ENCODE measurements at places on chromosomes 12 and 14.

DNA sequence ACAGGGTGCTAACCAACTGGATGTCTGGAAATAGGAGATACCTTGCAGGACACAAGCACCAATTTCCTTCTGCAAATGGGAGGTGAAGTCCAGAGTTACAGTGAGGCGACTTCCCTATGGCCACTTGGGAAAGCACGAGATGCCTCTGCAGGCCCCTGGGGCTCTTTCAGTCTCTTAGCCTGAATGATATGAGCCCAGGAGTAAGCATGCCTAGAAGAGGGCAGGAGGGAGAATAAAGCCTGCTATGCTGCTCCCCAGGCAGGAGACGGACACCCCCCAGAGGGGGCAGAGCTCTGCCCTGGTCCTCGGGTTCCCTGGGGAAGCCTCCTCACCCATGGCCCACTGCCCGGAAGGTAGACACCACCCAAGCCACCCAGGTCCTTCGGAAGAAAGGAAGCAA is 105.1 kb downstream of the GCH1 start:
- no peaks in the 10 kb centered on the region for H3K36me3 ChIP-seq
- DNase-seq = no peak
- no peak overlapping the region for H3K27ac ChIP-seq
- no peak overlapping the region for H3K4me3 ChIP-seq

GRCh38 chr14:65866886-65867285 is 454.4 kb downstream of the FUT8 start:
- no peaks in the 10 kb centered on the region for H3K27me3 ChIP-seq
- no peak overlapping the region for H3K27ac ChIP-seq
- no peaks in the 10 kb centered on the region for H3K36me3 ChIP-seq
- no peaks in the 10 kb centered on the region for H3K4me1 ChIP-seq

DNA sequence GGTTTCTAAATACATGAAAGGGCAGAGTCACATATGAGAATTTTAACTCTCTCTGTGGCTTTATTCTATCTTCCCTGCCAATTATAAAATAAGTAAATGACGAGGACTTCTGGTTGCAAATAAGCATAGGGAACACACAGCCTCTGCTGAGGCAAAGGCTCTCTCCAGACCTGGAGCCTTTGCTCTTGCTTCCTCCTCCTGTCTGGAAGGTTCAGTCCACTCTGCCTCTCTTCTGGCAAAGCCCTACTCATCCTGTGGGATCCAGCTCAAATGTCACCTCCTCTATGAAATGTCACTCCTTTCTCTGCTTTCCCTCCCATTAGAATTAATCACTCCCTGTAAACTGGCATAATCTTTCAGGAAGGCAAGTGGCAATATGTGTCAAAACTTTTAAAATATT is 41.9 kb downstream of the PKP2 start:
- DNase-seq = no peak
- peaks cover 23% of the 10 kb centered on the region for H3K4me1 ChIP-seq
- H3K4me3 ChIP-seq = no peak overlapping the region
- H3K27ac ChIP-seq = peak overlapping the region; percentile 4
- peaks cover 6% of the 10 kb centered on the region for H3K36me3 ChIP-seq

DNA sequence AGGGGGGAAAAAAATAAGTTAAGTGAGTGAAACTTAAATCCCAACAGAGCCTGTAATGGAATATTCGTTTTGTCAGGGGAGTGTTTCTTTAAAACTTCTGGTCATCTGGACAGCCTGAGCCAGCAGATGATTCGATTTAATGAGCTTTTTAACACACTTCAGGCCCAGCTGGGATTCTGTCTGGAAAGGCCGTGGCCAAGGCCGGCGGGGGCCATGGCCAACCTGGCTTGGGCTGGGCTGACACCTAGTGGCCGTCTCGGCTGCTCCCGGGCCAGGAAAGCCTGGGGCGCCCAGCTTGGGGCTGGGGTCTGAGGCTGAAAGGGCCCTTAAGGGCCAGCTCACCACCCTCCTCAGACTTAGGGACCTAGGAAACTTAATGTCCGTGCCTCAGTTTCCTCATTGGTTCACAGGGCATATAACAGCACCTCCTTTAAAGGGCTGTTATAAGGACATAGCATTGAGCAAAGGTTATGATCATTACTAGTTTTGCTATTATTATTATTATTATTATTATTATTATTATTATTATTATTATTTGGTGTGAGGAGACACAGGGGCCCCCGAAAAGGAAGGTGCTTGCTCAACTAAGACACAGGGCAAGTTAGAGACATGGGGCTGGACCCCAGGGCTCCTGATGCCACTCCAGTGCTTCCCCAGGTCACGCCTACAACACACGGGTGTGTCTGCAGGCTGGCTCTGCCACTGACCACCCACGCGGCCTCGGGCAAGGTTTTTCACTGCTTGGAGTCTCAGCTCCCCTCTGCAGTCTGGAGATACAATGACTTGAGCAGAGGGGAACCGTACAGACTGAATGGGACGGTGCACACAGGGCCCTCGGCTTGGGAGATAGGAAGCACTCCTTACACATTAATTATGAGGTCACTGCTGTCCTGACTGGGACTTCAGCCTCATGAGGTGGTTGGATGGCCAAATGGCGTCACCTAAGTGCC is 84.0 kb downstream of the SYNE3 start:
- no peaks in the 10 kb centered on the region for H3K36me3 ChIP-seq
- H3K27ac ChIP-seq = no peak overlapping the region
- peak; percentile 78 for DNase-seq
- no peaks in the 10 kb centered on the region for H3K4me1 ChIP-seq

DNA sequence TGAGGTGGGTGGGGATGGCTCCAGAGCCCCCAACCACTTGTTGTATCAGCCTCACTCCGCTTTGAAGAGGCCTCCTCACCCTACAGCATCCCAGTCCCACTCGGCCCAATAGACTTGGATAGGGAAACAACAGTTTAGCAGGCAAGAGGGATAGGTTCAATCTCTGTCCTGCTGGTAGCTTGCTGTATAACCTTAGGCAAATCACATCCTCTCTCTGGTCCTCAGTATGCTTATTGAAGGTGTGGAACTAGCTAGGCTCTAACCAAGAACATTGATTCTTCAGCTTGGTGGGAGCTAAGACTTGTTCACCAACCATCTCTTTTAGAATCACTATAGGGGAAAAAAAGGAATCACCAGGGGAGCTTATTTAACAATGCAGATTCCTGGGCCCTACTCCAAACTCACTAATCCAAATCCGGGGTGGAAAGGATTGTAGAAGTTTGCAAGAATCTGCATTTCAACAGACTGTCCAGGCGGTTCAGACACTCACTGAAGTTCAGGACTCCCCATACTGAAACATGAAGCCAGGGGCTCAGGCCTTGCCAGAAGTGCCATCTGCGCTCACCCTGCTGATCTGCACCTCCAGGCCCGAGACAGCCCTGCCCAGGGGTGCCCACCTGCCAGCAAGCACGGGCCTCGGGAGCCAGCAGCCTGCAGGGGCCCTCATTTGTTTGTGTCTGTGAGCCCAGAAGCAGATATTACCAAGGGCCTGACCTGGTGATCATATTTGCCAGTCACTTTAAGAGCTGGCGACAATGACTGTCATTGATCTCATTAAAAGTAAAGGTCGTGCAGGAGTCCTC is 113.0 kb downstream of the ADCK1 start:
- no peak for DNase-seq
- H3K27me3 ChIP-seq = no peaks in the 10 kb centered on the region
- no peak overlapping the region for H3K4me3 ChIP-seq
- H3K27ac ChIP-seq = peak overlapping the region; percentile 50
- H3K4me1 ChIP-seq = peaks cover 22% of the 10 kb centered on the region
